ENCODE measurements at places on chromosomes 7 and 10.

GRCh38 chr7:70595755-70596597, 536.0 kb upstream of the GALNT17 start:
- peak; percentile 10 for DNase-seq

DNA sequence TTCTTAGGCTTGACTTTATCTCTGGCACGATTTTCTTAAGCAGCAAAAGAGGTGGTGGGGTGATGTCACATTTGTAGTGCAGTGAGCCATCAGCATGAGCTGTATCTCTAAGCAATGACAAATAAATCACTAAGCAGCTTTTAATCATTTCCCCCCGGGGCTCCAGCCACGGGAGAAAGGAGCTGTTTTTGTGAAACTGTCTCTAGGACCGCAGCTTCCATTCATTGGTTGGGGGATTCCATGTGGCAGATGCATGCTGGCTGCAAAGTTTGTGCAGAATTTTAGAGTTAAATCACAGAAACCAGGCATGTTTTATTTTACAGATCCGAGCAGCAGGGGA, 464 bp downstream of the KIAA1217 start:
- DNase-seq = no peak

DNA sequence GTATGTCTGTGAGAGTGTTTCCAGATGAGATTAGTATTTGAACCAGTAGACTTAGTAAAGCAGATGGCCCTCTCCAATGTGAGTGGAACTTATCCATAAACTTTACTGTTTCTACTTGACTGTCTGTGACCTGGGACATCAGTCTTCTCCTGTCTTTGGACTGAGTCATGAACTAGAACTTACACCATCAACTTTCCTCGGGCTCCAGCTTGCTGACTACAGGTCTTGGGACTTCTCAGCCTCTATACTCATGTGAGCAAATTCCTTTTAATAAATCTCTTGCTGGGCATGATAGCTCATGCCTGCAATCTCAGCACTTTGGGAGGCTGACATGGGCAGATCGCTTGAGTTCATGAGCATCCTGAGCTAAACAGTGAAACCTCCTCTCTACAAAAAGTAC, 25.7 kb upstream of the WAPL start:
- no peak for DNase-seq

- DNase-seq = peak; percentile 26
Observed at GRCh38 chr10:21849607-21850006, 153.9 kb downstream of the DNAJC1 start.

DNA sequence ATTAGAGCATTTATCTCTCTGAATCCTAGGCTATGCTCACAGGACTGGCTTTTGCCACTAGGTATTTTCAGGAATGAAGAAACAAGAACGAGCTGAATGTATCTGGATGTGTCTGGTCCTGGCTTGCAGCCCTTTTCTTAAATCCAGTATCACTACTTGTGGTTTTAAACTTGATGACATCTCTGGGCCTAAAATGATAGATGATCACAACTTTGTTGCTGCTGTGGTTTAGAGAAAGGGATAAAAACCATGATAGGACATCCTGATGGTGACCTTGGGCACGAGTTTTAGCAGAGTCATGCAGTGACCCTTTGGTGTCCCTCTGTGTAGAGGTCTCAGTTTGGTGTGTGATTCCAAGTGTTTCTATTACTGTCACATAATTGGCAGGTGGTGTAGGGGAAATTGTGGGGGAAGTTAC, 31.7 kb upstream of the SEMA3C start:
- DNase-seq = peak; percentile 5

DNA sequence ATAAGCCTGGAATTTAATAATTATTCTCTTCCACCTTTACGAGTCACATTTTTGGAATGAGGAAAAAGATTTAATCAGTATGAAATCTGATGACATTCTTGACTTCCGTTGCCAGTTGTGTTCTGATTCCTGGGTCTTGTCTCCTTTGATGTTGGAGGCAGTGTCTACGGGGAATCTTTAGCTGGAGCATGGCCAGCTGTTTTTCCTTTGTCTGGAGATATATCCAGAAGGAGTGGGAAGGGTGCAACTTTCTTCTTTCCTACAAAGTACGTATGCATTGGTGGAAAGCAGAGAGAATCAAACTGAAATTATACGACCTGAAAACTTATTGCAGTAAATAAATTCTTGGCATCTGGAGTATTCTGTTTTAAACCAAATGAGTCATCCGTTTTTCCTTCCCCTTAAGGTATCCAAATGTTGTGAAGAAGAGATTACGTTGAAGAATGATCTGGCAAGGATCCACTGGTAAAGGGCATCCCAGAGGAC, 6.9 kb upstream of the GNG11 start:
- DNase-seq = no peak

DNA sequence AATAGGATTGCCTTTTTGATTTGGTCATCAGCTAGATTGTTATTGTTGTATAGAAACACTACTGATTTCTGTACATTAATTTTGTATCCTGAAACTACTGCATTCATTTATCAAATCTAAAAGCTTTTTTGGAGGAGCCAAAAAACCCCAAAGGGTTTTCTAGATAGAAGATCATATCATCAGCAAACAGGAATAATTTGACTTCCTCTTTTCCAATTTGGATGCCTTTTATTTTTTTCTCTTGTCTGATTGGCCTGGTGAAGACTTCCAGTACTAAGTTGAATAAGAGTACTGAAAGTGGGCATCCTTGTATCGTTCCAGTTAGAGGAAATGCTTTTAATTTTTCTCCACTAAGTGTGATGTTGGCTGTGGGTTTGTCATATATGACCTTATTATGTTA, 10.6 kb upstream of the ENTPD7 start:
- no peak for DNase-seq

- no peak for DNase-seq
Observed at GRCh38 chr7:1979591-1980560, 252.9 kb downstream of the MAD1L1 start.

DNA sequence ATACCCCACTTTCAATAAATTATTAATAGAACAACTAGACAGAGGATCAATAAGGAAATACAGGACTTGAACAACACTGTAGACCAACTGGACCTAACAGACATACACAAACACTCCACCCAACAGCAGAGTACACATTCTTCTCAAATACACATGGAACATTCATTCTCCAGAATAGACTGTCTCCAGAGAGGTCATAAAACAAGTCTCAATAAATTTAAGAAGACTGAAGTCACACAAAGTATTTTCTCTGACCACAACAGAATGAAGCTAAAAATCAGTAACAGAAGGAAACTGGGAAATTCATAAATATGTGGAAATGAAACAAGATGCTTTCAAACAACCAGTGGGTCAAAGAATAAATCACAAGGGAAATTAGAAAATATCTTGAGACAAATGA, 119.8 kb downstream of the SMURF1 start:
- DNase-seq = no peak

DNA sequence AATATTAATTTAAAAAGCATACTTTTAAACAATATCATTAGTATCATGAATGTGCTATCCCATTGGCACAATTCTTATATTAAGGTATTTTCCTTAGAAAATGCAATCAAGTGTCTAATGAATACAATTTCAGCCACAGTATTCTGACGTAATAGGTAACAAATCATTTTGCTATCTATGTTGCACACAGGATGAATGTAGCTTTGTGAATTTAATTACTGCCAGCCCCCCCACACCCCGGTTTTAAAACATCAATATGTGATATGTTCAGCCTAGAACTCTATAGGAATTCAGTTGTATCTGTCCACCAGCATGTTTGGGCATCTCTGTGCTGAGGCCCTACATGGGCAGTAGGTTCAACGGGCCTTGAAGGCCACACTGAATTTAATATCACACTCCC, 274.6 kb downstream of the PLXDC2 start:
- DNase-seq = no peak

GRCh38 chr7:92602352-92603088, 12.3 kb upstream of the FAM133B start:
- no peak for DNase-seq
